Activated CD4-positive, alpha-beta T cell treated with anti-CD3 and anti-CD28 coated beads for 1 hour (primary cell): ENCODE measurements at places on chromosomes 7 and 10.

GRCh38 chr10:32937911-32938424 is 20.1 kb downstream of the ITGB1 start:
- no peak for DNase-seq

GRCh38 chr7:41244246-41244645 is 458.6 kb downstream of the INHBA start:
- DNase-seq, result no peak

DNA sequence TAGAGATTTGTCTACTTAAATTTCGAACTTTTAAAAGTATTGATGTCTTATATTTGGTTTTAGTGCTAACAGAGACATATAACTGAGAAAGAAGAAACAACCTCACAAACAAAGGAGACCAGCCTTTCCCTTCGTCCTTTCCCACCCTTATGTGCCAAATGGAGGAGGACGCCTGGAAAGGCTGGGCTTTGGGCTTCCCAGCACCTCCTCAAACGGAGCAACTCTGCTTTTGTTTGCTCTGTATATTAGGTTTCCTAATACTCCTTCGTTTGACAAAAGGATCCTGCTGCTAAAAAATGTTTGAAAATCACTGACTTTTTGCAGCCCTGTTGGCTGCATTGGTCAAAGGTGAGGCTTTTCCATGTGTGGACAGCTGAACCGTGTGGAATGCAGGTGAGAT is 471.8 kb downstream of the SORCS3 start:
- DNase-seq, result no peak

- no peak for DNase-seq
These were observed 87.9 kb upstream of the PLXDC2 start for GRCh38 chr10:19728376-19728775.

GRCh38 chr7:54882694-54883093 is 123.7 kb upstream of the SEC61G start:
- DNase-seq, result no peak

DNA sequence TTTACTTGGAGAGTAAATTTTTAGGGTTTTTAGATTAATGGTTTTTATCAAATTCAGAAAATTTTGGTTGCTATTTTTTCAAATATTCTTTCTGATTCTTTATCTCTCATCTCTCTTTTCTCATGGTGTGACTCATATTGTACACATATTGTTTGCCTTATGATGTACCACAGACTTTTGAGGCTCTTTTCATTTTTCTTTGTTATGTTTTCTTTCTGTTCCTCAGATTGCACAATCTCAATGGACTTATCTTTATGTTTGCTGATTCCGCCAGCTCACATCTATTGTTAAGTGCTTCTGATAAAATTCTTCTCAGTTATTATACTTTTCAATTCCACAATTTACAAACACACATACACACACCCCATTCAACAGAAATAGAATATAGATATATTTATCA is 168.2 kb upstream of the IGFBP3 start:
- DNase-seq, result no peak
